ENCODE measurements at places on chromosomes 2 and 18.

GRCh38 chr2:205895981-205896655, 189.9 kb downstream of the INO80D start:
- ATAC-seq: no peak

- ATAC-seq: no peak
These were observed 57.3 kb upstream of the EML6 start for GRCh38 chr2:54666131-54666633.

- ATAC-seq: no peak
These were observed 335.3 kb downstream of the RIT2 start for GRCh38 chr18:42780171-42780570.

- no peak for ATAC-seq
These were observed 208.2 kb upstream of the REV1 start for GRCh38 chr2:99697811-99698568.

GRCh38 chr18:5068851-5069250, 128.2 kb downstream of the AKAIN1 start:
- no peak for ATAC-seq
